ENCODE measurements at places on chromosomes 6 and 20.

- DNase-seq = no peak
Observed at GRCh38 chr20:64029293-64030117, 6.5 kb upstream of the C20orf204 start.

DNA sequence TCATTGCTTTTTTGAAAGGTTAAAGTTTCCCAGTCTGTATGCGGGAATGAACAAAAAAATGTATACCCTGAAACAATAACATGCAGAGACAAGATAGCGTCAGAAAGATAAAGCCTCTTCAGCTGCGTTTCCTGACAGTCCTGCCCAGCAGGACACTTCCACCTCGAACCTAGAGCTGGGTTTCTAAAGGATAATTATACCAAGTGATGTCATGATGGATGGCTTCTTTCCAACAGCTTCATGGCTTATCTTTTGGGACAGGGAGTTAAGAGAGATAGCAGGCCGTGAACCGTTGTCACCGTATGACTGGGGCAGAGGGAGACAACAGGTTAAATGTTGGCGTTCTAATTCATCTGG lies 267.6 kb upstream of the SGK1 start:
- DNase-seq = no peak

GRCh38 chr6:105499931-105500330 lies 97.0 kb upstream of the PREP start:
- DNase-seq = no peak

- DNase-seq = no peak
Observed at GRCh38 chr6:9927275-9927674, 487.6 kb downstream of the TFAP2A start.

DNA sequence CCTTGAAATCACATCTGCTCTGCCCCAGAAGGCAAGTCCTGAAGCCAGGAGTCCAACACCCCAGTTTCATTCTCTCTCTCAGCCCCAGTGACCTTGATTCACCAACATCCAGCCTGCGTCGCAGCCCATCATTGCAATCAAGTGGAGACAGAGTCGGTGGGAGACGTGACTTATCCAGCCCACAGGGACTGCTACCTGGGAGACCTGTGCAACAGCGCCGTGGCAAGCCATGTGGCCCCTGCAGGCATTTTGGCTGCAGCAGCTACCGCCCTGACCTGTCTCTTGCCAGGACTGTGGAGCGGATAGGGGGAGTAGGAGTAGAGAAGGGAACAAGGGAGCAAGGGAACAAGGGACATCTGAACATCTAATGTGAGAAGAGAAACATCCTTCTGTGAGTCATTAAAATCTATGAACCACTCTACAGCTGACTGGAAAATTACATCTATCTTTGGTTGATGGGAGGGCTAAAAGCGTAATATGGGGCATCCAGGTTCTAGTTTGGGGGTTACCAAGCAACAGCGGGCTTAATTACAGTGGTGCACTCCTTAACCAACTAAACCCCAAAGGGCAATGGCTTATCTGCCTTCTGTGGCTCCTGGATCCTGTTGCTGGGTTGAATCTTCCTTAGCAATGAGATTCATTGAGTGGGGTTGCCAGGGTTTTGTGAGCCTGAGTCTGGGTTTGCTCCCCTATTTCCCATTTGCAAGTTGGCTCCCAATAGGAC lies 2.5 kb downstream of the LY6G6D start:
- peak; percentile 74 for DNase-seq

DNA sequence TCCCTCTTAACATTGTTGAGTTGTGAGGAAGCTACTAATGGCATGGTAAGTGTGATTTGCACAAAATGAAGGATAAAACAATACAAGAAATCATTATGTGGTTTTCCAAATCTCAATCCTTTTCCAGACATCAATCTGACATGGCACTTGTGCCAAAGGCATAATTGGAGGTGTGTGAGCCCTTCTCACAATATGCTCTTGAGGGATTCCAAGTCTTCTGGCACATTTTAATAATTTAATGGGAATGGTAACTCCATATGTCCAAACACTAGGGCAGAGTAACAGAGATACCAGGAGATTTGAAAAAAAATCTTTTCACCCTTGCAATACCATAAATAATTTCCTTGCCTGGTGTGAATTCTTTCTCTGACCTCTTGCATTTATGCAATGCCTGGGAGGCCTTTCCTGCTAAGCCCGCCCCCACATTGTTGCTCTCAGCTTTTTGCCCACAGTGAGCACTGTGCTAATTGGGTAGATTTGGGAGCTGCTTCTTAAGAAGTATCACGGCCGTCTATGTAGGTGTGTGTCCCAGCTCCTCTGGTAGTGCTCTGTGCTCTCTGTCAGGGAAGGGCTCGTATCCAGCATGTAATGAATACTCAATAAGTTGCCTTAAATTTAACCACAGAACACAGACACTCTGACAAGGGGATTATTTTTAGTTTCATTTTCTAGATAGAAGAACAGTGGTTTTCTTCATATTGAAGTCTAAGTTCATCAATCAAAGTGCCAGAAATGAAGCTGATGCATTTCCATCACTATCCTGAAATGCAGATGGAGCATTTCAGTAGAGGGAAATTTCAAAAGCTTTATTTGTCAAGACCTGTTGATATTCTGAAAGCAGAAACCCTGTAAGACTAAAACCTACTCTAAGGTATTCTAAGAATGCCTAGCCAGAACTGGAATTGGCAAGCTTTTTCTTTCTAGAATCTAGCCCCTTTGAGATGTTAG lies 54.4 kb upstream of the CEP85L start:
- DNase-seq = no peak

DNA sequence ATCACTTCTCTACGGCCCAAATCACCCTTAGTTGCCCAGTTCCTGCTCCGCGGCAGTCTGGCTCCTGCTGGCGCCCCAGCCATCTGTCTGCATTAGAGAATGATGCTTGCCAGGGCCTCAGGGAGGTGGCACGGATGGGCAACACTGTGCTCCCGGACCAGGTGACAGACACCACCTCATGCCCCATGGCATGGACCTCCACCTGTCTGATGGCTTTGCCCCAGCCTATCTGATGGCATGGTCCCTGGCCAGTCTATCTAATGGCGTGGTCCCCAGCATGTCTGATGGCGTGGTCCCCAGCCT lies 18.8 kb upstream of the MRGBP start:
- DNase-seq = no peak

DNA sequence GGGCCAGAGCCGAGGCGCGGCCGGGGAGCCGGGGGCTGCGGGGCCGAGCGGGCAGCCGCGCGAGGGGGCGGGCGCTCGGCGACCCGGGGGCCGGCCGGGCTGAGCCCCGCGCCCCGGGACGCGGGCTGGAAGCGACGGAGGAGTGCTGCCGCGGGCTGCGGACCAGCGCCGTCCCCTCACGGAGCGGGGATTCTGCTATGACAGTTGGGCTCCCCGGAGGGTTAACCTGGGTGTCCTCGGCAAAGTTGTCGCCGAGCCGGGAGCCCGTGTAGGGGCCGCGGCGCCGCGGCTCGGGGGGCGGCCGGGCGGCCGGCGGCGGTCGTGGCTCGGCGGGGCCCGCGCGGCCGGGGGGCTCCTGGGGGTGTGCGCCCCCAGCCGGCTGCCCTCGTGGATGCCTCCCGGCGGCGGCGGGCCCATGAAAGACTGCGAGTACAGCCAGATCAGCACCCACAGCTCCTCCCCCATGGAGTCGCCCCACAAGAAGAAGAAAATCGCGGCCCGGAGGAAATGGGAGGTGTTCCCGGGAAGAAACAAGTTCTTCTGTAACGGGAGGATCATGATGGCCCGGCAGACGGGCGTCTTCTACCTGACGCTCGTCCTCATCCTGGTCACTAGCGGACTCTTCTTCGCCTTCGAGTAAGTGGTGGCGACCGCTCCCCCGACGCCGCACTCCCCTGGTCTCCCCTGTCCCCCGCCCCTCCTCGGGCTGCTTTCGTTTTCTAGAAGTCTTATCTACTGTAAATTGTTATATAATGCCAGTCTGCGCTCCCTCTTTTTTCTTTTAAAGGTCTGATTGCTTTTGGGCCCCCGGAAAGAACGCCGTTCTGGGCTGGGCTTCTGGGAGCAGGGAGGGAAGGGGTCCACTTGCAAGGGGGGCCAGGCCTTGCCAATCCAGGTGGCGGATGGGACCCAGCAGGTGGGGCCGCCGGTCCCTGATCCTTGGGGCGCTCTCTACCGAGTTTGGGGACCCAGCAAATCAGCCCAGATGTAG lies 936 bp downstream of the ZDHHC14 start:
- peak; percentile 36 for DNase-seq

DNA sequence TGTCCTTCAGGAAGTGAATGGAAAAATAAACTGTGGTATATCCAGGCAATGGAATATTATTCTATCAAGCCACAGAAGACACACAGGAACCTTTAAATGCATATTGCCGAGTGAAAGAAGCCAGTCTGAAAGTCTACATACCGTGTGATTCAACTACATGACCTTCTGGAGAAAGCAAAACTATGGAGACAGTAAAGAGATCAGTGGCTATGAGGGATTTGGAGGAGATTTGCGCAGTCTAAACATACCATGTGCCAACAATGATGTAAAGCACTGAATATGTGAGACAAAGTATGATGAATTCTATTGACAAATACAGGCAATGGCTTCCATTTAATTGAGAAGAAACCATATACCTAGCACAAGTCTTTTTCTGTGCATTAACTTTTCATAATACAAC lies 518.3 kb upstream of the ZNF337 start:
- DNase-seq = no peak

DNA sequence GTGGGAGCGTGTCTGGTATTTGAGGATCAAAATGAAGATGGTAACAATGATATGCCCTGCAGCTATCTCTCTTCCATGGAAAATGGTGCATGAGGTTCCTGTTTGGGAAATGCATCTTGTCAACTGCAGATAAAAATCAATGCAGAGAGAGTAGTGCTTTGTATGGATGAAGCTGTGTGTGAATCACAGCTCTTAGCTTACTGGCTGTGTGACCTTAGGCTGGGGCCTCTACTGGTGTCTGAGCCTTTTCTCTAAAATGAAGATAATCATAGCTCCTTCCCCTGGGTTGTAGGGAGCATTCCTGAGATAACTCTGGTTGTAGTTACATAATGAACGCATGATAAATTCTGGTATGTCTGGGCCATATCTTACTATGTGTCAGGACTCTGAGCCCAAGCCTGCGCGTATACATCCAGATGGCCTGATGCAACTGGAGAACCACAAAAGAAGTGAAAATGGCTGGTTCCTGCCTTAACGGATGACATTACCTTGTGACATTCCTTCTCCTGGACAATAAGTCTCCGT lies 19.6 kb downstream of the ANGPT4 start:
- DNase-seq = no peak

DNA sequence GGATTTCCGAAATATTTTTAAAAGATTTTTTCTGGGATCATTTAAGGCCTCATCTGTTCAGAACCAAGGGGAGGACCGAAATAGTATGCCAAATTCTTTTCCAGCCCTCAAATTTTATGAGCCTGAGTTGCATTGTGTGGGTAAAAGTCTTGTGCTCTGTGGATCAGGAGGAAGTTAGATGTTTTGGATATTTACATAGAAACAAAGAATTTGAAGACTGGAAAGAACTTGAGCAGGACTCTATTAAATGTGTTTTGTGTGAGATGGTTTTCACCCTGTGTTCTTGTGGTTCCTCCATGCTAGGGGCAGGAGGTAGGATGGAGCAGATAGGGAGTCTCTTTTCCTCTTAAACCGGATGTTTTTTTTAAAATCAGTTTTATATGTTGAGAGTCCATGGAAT lies 329.1 kb downstream of the LAMA2 start:
- no peak for DNase-seq

GRCh38 chr20:44692932-44693480 lies 22.2 kb upstream of the CCN5 start:
- peak; percentile 97 for DNase-seq

DNA sequence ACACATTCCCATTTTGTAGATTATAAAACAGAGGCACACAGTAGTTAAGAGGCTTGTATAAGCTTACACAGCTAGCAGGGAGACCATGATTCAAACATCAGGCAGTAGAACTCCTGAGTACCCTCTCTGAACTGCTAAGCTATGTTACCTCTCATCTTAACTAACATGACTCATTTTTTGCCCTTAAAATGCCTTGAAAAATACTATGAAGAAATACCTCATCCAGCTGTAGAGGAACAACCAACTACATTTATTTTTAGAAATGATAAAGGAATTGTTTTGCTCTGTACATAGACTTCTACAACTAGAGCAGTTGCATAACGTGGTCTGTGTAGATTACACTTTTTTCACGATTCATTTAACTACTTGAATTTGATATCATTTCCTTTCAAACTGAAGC lies 102.1 kb downstream of the FLRT3 start:
- no peak for DNase-seq

GRCh38 chr20:46672543-46673148 lies 16.6 kb downstream of the TP53RK start:
- no peak for DNase-seq
